ENCODE measurements at places on chromosomes 1 and 21.
A peak's percentile ranks its signal among the peaks of the same experiment; 100 is the strongest.

- no peak for DNase-seq
Observed at GRCh38 chr21:25506887-25507286, 100.4 kb downstream of the MRPL39 start.

DNA sequence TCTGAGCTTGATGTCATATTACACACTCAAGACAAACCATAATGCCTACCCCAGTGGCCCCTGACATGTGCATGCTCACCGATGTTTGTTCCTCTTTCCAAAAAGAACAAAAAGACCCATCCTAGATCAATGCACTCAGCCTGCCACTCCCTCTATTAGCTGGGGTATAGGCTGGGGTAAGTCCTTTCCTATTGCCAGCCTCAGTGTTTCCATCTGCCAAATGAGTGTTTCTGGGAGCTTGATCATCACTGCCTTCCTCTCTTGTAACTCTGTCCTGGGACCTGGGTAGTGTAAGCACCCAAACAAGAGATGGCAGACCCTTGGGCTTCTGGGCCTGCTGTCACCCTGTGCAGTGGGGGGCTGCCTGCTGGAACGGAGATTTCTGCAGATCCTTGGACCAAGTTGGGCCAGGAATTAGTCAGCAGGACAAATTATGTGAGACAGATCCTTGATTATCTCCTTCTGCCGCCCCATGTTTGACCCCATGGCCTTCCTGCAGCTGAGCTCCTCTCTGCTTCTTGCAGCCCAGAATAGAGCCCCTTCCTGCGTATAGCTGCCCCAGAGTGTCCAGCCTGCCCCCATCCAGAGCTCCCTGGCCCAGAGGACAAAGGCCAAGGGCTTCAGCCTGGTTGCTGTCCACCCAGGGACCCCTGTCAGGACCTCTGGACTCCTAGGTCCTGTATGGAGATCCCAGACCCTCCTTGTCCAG is 31.5 kb upstream of the LRP8 start:
- peak; percentile 4 for DNase-seq

DNA sequence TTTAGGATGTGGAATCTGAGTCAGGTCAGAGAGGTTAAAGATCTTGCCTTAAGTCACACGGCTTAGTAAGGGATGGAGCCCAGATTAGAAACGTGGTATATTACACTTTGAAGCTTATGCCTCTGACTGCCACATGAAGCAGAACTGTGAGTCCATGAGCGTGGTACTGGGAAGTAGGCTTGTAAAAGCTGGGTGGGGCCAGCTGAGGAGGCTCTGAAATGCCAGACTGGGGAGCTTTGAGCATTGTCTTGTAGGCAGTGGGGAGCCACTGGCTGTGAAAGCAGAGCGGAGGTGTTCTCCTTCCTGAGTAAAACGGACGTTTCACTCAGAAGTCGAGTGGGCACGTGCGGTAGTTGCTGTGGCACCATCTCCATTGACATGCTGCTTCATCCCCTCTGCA is 72.6 kb upstream of the USP24 start:
- DNase-seq, result no peak

GRCh38 chr1:226736908-226737818 is 1.9 kb downstream of the ITPKB start:
- DNase-seq, result no peak

DNA sequence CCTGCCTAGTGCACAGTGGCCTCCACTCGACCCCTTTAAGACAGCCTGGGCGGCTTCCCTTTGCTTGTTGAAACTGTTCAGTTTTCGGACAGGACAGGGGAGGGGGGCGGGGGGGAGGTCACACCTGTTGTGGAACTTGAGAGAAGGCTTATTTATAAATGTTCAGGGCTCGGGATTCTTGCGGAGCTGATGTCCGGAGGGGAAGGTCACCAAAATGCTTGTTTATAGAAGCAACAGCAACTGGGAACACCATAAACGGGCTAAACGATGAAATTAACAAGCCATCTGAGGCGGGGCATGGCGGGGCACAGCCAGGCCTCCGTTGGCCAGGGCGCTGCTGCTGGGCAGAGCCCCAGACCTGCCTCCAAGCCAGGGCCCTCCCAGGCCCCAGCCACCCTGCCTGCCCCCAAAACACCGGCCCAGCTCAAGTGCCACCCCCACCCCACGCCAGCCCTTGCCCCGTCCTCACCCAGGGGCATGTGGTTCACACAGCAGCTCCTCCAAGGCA is 59.8 kb upstream of the CASZ1 start:
- DNase-seq, result no peak

GRCh38 chr1:204711947-204712701 is 26.6 kb upstream of the LRRN2 start:
- DNase-seq, result no peak

GRCh38 chr21:34243562-34243961 is 120.2 kb upstream of the KCNE2 start:
- peak; percentile 30 for DNase-seq

DNA sequence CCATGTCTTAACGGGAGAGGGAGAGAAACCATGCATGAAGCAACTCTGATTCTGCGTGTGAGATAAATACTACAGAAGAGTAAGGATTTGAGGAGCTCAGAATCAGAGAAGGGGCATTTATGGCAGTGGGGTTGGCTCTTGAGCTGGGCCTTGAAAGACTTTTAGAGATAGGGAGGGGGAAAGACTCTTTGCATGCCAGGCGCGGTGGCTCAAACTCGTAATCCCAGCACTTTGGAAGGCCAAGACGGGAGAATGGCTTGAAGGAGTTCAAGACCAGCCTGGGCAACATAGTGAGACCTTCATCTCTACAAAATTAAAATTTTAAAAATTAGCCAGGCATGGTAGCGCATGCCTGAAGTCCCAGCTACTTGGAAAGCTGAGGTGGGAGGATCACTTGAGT is 672 bp downstream of the ARMH1 start:
- DNase-seq, result no peak

GRCh38 chr1:204925701-204926100 is 55.0 kb downstream of the NFASC start:
- no peak for DNase-seq

DNA sequence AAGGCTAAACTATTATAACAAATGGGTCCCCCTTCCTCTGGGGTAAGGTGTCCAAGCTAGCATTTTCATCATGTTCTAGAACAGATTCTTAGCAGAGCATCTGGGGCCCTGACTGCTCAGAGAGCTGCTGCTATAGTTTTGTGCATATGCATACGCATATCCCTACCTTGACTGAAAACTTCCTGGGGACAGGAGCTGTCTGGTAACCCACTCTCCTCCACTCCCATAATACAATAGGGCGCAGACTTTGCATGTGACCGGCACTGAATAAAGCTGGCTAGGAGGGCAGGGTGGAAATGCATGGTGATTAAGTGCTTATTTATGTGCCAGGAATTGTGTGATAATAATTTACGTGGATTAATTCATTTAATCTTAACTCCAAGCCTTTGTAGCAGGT is 11.6 kb downstream of the TRAF5 start:
- DNase-seq, result no peak

DNA sequence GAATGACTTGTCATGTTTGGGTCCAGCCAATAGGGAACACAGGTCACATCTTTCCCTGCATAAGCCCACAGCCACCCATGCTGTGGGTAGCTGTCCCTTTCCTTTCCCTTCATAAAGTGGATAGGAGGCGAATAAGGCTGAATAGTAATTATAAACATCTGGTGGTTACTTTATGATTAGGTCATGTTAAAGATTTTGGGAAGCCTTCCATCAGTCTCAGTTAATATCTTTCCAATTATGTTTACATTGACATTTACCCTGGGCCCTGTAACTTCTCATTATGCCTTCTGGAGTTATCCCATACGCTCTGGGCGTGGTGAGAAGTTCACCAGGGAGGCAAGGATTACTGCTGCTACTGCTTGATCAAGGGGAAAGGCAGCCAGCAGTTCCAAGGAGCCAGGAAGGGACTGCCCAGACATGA is 197.2 kb downstream of the HLX start:
- no peak for DNase-seq

GRCh38 chr1:20587661-20588053 is 1.2 kb upstream of the CDA start:
- no peak for DNase-seq

DNA sequence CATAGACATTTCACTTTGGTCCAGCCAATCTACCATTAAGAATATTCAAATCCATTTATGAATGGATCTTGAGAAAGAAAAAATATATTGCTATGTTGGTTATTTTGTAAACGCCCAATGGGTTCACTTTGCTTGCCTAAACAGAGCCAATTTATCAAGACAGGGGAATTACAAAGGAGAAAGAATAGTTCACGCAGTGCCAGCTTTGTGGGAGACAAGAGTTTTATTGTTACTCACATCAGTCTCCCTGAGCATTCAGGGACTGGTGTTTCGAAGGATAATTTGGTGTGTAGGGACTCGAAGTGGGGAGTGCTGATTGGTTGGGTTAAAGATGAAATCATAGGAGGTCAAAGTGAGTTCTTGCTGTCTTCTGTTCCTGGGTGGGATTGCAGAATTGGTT is 135.3 kb downstream of the GABPA start:
- no peak for DNase-seq
